ENCODE measurements at places on chromosomes 5 and 9. TPM values are rescaled to one million over a fixed set of nuclear protein-coding genes. Genes with fewer than 3 reads are reported as not detected.

FOXD4L6 gene
- not detected for total RNA-seq

ESM1 gene
- total RNA-seq, result not detected

GFI1B gene
- 0.17 TPM for total RNA-seq

JADE2 gene
- total RNA-seq, result 25.8 TPM

CENPP gene
- total RNA-seq, result 5.0 TPM

TMEM174 gene
- total RNA-seq, result not detected

RUSC2 gene
- 36.1 TPM for total RNA-seq

SPATA9 gene
- total RNA-seq, result not detected

TLR4 gene
- 0.20 TPM for total RNA-seq

LEAP2 gene
- 0.52 TPM for total RNA-seq

TSLP gene
- not detected for total RNA-seq

PKD2L2 gene
- not detected for total RNA-seq

TAF11L11 gene
- total RNA-seq, result 0.07 TPM

GABRA1 gene
- not detected for total RNA-seq

IL33 gene
- total RNA-seq, result 0.27 TPM

SLC46A2 gene
- total RNA-seq, result not detected

PCDHB9 gene
- total RNA-seq, result 0.07 TPM

ADAMTSL1 gene
- total RNA-seq, result not detected

ITGA2 gene
- total RNA-seq, result 13.9 TPM

TRIP13 gene
- 74.5 TPM for total RNA-seq

SPATA6L gene
- 1.9 TPM for total RNA-seq

UNC13B gene
- total RNA-seq, result 12.8 TPM

Measured in A549 treated with dexamethasone at 1 μM for 4 hours (cell line).